DND-41 (cell line): ENCODE measurements at places on chromosomes 5 and 9.

DNA sequence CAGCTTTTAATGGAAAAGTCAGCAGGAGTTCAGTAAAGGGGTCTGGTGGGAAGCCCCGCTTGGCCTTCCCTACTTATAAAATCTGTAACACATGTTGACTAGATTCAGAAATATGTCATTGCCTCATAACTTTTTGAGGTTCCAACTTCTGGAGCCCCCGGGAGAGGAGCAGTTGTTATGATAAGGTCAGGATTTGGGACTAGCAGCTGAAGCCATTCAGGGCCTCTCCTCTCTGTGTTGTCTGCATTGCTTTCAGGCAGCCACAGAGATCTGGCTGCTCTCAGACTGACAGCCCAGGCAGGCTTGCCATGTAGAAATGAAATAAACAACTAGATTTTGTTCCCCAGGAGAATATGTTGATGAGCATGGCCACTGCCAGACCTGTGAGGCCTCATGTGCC, 167.1 kb downstream of the RFK start:
- no peaks in the 10 kb centered on the region for H3K36me3 ChIP-seq
- no peak for DNase-seq
- no peaks in the 10 kb centered on the region for H3K27me3 ChIP-seq
- no peaks in the 10 kb centered on the region for H3K4me1 ChIP-seq

DNA sequence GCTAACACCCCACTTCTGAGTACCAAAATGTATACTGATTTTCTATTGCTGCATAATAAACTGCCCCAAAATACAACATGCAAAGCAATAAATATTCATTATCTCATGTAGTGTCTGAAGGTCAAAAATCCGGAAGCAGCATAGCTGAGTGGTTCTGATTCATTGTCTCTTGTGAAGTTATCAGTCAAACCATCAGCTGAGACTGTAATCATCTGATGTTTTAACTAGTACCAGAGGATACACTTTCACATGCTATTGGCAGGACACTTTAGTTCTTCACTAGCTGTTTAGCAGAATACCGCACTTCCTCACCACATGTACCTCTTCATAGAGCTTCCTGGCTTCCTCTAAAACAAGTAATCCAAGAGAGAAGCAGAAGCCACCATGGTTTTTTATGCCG, 12.7 kb upstream of the TMEM161B start:
- no peak overlapping the region for H3K27ac ChIP-seq
- H3K27me3 ChIP-seq = no peaks in the 10 kb centered on the region
- no peak for DNase-seq
- H3K4me1 ChIP-seq = no peaks in the 10 kb centered on the region
- H3K36me3 ChIP-seq = peaks cover 5% of the 10 kb centered on the region; the same call in 1 of the 2 replicates

GRCh38 chr5:177362610-177363507, 5.1 kb downstream of the RGS14 start:
- no peak overlapping the region; the same call in 1 of the 2 replicates for H3K4me3 ChIP-seq
- H3K27ac ChIP-seq = no peak overlapping the region
- peak; percentile 28 for DNase-seq
- no peaks in the 10 kb centered on the region for H3K27me3 ChIP-seq
- no peaks in the 10 kb centered on the region for H3K36me3 ChIP-seq

DNA sequence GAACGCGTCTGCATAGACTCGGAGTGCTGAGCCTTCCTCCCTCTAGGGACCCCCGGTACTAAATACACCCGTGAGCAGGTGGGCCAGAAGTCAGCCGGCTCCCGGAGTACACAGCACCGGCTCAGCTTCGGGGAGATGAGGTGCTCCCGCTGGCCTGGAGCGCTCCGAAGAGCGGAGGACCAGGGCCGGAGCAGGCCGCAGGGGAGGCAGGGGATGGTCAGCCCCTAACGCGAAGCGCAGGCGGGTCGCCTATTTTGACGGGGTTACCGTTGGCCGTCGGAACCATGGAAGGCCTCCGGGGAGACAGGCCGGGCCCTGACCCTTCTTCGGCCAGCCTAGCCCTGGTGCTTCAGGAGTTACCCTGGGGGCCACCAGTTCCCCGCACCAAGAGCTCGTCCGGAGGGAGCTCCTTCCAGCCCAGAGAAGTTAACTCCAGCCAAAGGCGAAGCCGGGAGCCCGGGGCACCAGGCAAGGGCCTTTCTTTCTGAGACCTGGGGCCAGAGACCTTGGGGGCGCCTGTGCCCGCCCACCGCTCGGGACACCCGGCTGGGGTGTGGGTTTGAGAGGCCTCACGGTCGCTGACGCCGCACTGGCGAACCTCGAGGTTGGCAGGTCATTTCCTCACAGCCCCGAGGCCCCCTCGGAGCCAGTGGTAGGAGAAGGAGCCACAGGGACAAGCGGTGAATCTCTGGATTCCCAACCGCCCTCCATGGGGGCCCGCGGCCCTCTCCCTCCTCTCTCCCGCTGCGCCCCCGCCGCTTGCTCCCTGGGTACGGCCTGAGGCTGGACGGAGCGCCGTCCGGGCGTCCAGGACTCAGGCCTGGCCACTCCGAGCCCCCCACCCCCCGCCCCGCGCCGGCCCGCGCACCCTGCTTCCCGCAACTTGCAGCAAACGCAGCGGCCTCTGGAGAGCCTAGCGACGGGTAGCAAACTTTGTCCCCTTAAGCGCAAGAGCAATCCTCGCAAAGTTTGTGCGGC, 3.4 kb upstream of the IRX4 start:
- H3K4me3 ChIP-seq = no peak overlapping the region
- H3K27ac ChIP-seq = no peak overlapping the region
- H3K4me1 ChIP-seq = no peaks in the 10 kb centered on the region
- no peak for DNase-seq
- H3K27me3 ChIP-seq = no peaks in the 10 kb centered on the region

GRCh38 chr5:76709762-76710161, 6.2 kb upstream of the F2R start:
- H3K27ac ChIP-seq = no peak overlapping the region
- no peak for DNase-seq
- H3K4me1 ChIP-seq = peaks cover 8% of the 10 kb centered on the region
- no peak overlapping the region for H3K4me3 ChIP-seq

DNA sequence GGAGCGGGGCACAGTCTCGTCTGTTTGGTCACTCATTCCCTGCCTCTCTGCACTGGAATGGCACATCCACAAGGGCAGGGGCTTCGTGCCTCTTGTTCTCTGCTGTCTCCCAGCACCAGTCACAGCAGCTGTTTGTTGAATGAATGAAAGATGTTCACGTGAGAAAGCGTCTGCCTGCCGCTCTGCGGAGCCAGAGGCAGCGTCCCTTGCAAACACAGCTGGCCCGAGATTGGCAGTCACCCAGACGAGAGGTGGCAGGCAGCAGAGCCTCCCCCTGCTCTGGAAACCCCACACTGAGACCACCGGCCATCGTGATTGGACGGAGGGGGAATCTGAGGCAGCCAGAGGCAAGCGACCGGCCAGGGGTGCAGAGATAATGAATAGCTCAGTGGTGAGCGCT, 6.0 kb upstream of the FAM163B start:
- H3K36me3 ChIP-seq = no peaks in the 10 kb centered on the region
- H3K4me3 ChIP-seq = no peak overlapping the region
- peaks cover 12% of the 10 kb centered on the region for H3K4me1 ChIP-seq
- no peak overlapping the region for H3K27ac ChIP-seq
- no peaks in the 10 kb centered on the region for H3K27me3 ChIP-seq

DNA sequence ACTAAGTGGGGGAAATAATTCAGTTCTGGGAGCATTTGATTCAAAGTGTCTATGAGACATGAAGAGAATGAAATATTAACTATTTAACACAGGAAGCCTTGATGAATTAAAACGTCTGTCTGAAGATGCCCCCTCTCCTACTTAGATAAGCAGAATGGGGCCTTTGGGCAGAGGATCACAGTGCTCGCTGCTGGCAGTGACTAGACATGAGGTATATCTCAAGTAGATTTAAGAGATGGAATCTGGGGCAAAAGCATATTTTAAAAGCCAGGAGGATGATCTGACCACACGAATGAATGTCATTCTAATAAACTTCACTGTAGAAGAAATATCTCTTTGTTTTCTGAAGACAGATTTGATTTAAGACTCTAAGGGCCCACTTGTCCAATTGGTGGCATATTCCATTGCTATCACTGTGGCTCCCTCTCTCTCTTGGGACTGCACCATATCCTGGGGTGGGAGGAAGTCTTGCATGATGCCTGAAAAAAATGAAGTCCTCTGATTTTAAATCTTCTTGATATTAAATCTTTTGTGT, 254.0 kb downstream of the MAN2A1 start:
- H3K27ac ChIP-seq = no peak overlapping the region
- H3K4me3 ChIP-seq = no peak overlapping the region
- no peaks in the 10 kb centered on the region for H3K27me3 ChIP-seq
- no peaks in the 10 kb centered on the region for H3K36me3 ChIP-seq

GRCh38 chr9:126668058-126668457, 54.3 kb downstream of the LMX1B start:
- H3K27ac ChIP-seq = no peak overlapping the region
- DNase-seq = no peak
- H3K4me1 ChIP-seq = no peaks in the 10 kb centered on the region
- H3K36me3 ChIP-seq = no peaks in the 10 kb centered on the region
- H3K27me3 ChIP-seq = peaks cover 9% of the 10 kb centered on the region

DNA sequence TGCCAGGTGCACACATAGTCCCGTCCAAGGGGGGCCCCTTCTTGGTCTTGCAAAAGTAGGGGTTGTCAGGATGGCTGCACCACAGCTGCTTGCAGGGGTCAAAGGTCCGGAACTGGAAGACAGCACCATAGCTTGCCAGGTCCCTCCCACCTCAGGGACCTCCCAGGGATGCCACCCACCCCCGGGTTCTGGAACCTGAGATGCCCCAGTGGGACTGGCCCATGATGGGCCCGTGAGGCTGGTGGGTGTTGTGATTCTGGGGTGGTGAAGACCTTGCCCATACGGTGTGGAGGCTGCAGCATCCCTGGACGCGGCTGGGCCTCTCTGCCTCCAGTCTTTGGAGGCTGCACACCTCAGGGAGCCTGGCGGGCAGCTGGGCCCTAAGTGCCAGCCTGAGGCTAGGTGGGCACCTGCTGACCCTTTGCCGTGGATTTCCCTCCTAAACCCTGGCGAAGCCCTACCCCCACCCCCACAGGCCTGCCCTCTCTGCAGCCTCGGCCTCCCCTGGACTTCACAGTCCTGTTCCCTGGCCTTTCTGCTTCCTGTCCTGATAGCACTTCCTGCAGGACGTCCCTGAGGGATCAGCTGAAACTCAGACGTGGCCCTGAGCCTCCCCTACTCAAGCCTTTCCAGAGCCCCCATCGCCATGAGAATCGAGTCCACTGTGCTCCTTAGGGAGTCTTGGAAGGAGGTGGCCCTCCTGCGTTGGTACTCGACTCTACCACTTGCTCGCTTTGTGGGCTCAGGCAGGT, 92.1 kb downstream of the ZNF354C start:
- H3K27me3 ChIP-seq = no peaks in the 10 kb centered on the region
- no peak for DNase-seq
